ENCODE measurements at places on chromosomes 11 and 22.
A peak's percentile ranks its signal among the peaks of the same experiment; 100 is the strongest.

DNA sequence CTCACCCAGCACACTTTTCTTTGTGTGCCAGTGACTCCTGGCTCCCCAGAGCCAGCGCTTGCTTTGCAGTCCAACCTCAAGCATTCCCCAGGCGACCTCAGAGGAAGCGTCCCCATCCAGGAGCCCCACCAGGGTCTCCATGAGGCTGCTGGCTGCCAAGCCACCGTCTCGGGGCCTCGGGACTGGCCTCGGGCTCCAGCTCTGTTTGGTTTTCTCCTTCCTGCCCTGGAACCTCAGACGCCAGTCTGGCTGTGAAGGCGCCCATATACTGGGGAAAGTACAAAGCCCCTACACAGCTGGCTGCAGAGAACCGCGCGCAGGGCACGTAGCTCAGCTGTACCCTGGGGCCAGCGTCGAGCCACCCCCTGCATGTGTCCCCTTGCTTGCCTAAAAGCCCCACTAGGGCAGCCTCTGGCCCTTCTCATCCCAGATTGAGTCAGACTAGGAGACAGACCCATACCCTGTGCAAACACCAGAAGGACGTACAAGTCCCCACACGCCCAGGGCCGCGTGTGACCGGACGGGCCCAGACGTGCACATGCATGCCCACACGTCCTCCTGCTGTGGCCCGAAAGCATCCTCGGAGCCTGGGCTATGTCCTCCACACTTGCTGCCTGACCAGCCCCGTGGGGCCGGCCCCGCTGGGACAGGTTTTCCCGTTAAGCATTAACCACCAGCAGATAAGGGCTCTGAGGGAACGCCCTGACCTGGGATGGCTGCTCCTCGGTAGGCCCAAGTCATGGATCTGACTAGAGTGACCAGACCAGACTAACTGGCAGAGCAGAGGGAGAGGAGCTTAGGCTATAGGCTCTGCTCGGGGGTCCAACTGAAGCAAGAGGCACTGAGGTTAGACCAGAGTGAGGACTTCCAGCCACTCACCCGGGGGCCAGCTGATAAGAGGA is 4.2 kb upstream of the SYT8 start:
- no peak for DNase-seq

GRCh38 chr22:49699476-49699875 is 128.2 kb downstream of the BRD1 start:
- no peak for DNase-seq

DNA sequence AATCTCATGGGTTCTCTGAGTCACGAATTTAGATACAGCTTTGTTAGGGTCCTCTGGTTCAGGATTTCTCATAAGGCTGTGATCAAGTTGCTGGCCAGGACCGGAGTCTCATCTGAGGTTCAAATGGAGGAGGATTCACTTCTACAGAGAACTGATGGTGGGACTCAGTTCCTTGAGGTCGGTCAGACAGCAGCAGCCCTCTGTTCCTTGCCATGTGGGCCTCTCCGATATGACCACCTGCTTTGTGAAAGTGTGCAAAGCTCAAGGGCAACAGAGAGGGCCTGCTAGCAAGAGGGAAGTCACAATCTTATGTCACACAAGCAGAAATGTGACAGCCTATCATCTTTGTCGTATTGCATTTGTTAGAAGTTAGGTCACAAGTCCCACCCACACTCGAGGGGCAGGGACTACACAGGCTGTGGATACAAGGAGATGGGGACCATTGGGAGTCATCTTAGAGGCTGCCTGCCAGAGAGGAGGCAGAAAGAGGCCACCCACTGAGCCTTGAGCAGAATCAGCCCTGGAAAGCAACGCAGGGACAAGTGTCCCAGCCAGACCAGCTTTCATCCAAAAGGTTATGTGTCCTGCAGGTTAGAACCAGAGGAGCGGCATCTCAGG is 34.5 kb downstream of the RPUSD4 start:
- DNase-seq: no peak

DNA sequence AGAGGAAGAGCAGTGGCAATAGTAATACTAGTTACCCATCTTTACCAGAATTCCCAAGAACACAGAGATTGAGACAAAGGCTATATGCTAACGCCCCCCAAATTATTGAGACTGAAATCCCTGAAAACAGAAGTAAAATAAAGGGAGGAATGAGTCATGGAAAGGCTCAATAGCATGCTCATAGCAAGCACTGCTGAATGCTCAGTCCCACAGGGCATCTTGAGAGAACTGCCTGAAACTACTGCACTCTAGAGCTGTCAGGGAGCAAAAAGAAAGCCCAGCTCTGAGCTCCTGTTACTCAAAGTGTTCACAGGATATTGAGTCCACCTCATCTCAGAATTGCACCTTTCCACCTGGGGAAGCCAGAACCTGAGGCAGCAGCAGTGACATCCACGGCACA is 44.1 kb upstream of the FIBIN start:
- DNase-seq: no peak

GRCh38 chr11:13090228-13090708 is 81.2 kb downstream of the RASSF10 start:
- no peak for DNase-seq

GRCh38 chr11:132941024-132941646 is 591.2 kb downstream of the OPCML start:
- DNase-seq: peak; percentile 24

- DNase-seq: no peak
Observed at GRCh38 chr11:15668718-15669117, 554.0 kb downstream of the INSC start.

- no peak for DNase-seq
Observed at GRCh38 chr11:96052921-96053651, 129.2 kb upstream of the MTMR2 start.

DNA sequence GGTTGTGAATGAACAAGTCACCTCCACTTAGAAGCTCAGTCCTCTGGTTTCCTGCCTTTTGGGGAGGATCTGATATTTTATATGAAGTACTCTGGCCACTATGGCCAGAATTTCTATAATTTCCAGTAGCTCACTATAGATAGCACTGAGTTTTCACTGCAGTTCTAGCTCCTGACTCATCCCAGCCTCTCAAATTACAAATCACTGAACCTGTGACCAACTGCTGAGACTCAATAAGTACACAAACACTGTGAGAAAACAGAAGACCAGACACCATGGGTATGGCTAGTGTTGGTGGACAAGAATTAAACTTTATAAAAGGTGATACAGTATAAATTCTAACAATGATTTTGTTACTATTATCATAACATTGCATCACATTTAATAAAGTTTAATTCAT is 47.1 kb upstream of the UCP3 start:
- DNase-seq: no peak

DNA sequence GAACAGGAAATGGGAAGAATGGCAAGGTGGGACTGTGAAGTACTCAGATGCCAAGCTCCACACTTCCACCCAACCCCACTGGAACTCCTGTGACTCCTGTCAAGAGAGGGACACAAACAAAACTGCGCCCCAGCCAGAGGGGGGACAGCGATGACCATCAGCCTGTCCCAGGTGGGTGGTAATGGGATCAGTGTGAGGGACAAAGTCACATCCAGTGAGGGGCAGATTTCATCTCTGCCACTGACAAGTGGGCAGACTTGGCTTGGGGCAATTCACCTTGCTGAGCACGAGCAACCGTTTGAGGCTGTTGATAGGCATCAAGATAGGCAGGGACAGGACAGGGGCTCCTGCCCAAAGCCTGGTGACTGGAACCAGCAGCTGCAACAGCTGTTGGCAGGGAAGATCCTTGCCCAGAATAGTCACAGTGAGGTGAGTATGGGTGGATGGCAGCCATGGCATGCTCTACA is 105.4 kb upstream of the PITPNB start:
- no peak for DNase-seq

DNA sequence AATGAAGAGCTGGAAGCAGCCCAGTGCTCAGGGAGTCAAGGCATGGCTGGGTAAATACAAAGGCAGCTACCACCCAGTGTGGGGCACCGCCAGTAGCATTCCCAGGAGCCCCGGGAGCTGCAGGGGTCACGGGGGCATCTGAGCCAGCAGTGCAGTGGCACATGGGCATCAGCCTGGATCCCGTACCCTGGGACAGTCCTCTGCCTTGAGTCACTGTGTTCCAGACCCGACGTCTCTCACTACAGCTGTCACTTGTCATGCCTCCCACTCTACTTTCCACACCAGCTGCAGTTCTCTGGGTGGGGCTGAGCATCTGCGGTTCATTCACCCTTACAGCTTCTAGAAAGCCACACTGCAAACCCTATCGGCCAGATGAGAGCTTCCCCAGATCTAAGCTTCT is 29.6 kb downstream of the DHCR7 start:
- DNase-seq: no peak
